NCI-H2171 (cell line): ENCODE measurements at places on chromosomes 4 and X.

DNA sequence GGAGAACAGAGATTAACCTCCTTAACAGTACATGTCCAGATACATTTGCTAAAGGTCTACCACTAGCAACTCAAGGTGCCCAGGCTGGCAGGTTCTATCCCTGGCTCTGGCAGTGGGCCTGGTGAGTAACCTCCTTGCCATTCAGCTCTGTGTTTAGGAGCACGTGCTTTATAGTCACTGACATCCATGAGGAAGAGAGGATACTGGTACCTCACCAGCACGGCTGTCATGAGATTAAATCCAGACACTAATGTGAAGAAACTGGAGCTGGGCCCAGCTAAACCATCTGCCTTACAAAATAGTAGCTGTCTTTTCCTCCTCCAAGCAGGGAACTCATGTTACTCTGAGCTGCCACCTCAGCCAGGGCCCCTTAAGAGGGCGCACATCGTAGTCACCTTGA, 45.3 kb downstream of the GPRASP3 start:
- no peak for DNase-seq

DNA sequence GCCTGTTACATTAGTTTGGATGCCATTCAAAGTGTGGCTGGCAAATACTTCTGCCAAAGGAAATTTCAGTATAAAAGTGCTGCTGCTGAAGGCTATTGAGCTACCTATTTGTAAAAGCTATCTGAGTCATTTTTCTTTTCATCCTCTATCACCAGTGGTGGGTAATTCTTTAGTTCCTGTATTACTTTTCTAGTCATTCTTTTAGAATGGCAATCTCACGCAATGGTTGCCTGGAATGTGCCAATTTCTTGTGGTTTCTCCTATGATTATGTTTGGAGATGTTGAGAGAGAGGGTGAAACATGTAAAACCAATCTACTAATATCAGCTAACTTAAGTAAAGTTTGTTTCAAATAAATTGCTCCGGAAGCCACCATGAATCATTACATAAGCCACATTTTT, 685.0 kb downstream of the RAPGEF2 start:
- no peak for DNase-seq

DNA sequence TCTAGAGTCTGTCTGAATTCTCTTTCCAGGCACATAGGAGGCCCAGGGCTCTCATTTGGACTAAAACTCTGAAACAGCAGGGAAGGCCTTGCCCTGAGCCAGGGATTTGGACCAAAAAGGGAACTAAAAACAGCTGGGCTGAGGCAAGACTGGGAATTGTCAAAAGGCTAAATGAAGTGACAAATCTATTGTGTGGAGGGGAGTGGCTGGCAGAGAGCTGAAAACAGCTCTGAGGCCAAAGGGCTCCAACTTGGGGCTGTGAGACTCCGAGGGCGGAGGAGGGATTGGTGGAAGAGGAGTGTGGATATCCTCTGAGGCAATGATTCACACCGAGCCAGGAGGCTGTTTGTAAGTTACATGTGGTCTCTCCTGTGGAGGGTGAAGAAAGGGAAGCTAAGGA, 63.2 kb downstream of the PHEX start:
- DNase-seq: no peak

GRCh38 chrX:139889760-139890159, 43.1 kb downstream of the ATP11C start:
- DNase-seq: no peak

GRCh38 chr4:90982813-90983212, 855.6 kb downstream of the CCSER1 start:
- no peak for DNase-seq

DNA sequence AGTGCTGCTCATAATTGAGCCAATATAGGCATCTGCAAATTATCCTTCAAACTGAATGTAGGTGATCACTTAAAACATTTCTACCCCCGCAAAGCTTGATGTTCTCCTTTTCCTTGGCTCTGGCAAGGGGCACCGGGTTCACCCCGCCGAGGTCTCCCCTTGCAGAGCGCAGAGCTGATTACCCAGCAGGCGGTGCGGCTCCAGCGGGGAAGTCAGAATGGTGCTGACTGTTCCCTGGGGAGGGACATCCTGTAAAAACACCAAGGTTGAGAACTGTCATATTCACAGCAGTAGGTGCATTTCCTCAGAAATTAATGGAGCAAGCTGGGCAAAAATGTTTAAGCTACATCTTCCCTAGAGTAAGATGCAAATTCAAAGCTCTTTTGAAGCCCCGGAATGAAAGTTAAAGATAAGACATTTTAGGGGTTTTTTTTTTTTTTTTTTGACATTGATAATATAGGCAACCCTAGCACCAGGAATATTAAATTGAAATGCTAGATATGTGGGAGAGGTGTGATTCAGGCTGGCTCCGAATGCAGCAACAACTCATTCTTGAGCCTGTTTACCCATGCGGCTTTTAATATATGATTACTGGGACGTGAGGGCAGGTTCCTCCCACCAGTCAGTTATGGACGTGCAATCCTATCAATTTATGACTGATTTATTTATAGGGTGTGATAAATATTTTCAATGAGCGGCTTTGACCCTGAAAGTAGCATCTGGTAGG, 767.3 kb upstream of the TENM3 start:
- no peak for DNase-seq

DNA sequence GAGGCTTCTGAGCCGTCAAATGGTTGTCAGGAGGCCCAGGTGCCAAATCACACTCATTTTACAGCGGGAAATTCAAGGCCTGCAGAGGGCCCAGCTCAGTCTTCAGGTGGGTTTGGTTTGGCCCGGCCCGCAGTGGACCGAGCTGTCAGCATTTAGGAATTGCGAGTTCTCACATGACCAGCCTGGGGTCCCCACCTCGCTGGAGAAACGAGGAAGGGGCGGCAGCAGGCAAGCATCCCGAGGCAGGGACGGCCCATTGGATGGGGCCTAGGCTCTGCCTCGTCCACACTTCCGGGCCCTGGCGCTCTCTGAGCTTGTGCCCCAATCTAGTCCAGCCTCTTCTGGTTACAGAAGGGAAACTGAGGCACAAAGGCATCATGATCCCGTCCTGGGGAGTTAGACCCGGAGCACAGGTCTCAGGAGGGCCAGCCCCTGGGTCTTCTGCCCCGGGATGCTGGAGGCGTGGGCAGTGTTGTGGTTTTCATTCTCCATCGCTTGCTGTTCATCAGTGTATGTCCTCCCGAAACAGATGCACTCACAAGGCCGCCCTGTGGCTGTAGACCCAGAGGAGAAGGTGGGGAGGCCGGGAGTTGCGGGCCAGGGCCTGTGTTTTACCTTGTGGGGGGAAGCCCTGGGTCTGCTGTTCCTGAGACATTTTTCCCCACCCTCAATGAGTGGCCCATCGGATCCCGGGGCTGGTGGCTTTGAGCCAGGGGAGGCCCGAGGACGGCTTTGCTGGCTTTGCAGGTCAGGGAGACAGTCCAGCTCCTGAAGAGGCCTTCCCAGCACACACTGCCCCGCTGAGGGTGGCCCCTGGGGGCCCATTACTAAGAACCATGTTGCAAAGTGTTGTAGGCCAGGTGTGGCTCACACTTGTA, 8.9 kb downstream of the PSAPL1 start:
- no peak for DNase-seq

DNA sequence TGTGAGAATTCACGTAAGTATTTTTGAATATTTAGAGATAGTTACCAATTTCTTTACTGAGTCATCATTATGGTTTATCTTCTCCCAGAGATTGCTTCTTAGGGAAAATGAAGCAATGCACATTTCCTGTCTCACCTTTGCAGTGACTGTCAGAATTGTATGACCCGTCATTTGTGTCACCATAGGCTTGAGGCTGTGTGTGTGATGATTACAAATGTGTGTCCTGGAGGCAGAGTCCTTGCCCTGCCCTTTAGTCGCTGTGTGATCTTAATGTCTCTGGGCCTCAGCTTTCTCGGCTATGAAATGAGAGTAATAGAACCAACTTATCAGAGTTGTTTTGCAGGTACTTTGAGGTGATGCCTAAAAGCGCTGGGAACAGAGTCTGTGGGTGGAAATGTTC, 13.9 kb downstream of the HCCS start:
- no peak for DNase-seq

DNA sequence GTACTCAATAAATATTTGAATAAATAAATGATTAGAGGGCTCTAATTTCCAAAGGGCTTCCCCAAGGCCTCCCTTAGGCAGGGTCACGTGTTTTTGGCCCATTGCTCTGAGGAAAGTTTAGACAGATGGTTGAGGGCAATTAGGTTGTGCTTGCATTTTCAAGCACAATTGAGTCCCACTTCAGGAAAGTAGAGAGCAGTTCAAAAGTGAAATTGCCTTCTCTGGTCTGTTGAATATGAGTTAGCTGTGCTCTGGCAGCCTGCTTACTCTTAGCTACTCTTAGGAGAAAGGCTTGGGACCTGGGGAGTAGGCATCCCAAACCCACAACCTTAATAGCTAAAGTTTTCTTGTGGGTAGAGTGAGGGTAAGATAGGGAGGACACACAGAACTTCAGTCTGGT, 9.0 kb upstream of the DRP2 start:
- peak; percentile 10 for DNase-seq

GRCh38 chr4:4872314-4872903, 12.9 kb downstream of the MSX1 start:
- no peak for DNase-seq

DNA sequence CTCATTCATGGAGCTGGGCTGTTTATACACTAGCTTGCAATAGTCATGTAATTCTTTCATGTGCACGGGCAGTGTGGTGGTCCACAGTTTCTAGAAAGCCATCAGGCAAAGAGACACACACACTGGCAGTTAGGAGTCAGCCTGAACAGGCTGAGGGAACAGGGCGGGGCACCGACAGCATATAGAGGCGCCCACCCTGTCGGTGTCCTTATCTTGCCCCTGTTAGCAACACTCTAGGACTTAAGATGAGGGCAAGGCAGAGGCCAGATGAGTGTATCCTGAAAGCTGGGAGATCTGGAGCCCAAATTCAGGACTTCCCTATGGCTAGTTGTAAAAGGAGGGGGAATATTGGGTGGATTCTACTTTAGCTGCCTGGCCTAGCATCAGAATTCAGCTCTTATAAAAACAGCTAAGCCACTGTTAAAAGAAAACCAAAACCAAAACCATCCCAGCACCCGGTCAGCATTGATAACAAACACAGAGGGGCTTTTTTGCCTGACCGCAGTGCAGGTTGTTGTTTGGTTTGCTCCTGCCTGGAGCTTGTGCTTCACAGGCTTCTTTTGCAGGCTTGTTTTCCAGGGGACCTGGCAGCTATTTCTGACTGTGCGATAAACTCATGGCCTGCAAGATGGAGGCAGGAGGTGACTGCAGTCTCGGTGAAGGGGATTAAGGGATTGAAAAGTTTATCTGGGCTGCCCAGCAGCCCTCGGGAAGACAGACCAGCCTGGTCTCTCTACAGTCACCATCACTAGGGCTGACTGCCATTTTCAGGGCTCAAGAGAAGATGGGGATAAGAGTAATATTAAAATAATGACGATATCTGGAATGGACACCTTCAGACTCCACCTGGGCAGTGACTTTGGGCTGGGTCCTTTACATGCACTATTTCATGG, 638.9 kb downstream of the MID1IP1 start:
- no peak for DNase-seq

DNA sequence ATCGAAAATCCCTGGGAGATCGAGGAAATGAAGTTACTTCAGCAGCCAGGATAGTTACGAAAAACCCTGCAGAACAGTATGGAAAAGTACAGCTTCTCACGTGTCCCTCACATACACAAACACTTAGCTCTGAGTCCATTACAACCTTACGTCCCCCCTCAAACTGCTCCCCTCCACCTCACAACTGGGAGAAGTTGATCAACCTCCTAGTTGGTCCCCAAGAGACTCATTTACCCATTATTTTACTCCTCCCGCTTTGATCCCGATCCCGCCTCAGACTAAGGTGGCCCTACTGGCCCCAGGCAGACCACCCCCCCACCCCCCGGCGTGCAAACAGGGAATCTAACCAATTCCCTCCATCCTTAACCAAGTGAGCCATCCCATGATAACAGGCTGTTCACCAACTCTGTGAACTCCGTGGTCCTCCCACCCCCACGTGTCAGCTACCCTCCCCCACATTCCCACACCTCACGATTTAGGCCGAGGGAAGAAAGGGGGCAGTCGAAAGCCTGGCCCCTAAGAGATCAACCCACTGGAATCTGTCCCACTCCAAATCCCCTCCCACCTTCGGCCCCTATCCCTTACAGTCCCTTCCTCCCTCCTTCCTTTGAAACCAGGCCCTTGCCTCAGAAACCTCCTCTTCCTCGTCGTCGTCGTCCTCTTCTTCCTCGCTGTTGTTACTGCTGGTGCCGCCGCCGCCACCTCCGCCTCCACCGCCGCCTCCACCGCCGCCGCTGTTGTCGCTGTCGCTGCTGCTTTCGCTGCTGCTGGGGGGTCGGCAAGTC, 755 bp downstream of the ANKRD17 start:
- no peak for DNase-seq

- no peak for DNase-seq
These were observed 123.2 kb upstream of the NAP1L5 start for GRCh38 chr4:88820698-88821415.

DNA sequence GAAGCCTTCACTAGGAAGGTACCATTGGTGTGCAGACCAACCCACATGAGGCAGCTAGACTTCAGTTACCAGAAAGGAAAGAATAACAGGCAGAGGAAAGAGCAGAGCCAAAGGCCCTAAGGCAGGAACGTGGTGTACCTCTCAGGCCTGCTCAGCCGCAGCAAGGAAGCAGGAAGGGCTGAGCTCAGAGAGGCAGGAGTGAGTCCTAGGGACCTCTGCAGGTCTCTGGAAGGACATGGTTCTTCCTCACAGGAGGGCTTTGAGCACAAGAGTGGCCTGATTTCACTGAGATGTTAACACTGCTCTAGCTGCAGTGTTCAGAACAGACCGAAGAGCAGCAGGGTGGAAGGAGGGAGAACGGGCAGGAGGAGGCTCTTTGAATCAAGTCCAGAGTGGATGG, 124.6 kb downstream of the DCHS2 start:
- no peak for DNase-seq

DNA sequence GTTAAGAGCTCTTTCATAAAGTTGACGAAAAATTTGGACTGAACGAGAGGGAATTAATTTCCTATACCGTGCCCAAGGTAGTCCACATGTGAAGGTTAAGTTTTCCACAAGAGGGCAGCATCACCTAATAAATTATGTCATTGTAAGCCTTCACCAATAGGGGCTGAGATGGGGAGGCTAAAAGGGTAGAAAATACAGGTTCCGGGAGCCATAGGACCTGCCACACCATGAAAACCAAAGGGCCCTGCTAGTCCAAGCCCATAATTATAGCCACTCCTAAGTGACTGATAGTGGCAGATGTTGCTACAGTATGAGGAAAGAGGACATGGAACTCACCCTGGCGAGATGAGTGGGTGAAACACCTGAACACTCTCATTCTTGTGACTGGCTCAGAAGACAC, 122.2 kb downstream of the SHROOM4 start:
- DNase-seq: peak; percentile 0

- no peak for DNase-seq
These were observed 37.4 kb downstream of the MID1 start for GRCh38 chrX:10582945-10583344.
